ENCODE measurements at places on chromosomes 5 and 9. TPM values are rescaled to one million over a fixed set of nuclear protein-coding genes. Genes with fewer than 3 reads are reported as not detected.

TCERG1 gene
- total RNA-seq: 21.9 TPM

LCN9 gene
- not detected for total RNA-seq

PROP1 gene
- not detected for total RNA-seq

DNA sequence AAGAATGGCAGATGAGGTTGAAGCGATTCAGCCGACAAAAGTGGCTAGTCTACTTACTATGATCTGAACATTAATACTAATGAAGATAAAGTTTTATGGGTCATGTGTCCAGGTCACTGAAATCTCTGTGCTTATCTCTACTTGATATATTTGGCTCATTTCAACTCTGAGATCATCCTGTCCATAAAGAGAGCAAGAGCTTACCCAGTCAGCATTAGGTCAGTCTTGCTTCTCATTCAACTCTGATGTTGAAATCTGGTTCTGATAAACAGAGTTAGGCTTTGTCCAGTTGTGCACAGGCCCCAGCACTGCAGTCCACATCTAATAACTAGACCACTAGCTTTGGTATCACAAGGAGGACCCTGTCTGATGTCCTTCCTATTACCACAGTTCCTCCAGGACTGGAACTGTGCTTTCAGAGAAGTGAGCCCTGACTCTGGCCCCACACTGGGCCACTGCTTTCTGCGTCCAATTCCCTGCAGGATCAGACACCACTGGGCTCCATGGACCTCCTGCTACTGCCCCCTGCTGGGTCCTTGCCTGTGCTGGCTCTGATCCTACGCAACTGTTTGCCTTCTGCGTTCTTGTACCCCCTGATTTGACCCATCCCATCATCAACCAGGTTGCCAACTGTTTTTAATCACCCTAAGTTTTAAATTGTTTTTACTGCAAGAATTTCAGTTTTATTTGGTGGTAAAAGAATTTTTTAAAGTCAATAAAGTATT lies 23.7 kb upstream of the FAM120A start:
- H3K36me3 ChIP-seq: no peaks in the 10 kb centered on the region
- DNase-seq: no peak
- H3K4me1 ChIP-seq: no peaks in the 10 kb centered on the region
- H3K4me3 ChIP-seq: no peak overlapping the region

DNA sequence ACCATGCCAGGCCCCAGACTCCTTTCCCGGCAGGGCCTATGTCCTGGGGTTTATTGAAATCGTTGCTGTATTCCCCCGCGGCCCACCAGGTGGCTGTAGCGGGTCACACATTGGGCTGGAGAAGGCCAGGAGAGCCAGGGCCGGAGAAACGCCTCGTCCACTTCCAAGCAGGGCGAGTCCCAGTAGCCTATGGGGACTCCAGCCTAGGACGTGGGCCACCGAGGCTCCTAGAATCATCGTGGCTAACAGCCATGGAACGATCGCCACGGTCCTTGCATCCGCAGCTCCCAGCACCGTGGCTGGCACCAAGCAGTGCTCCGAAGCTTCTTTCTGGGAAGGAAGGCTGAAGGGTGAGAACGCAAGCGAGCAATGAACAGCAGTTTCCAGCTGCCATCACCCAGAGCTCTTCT lies 87.7 kb downstream of the ENTREP1 start:
- H3K27ac ChIP-seq: no peak overlapping the region
- no peaks in the 10 kb centered on the region for H3K36me3 ChIP-seq
- H3K4me3 ChIP-seq: no peak overlapping the region
- peak; percentile 52 for DNase-seq
- H3K27me3 ChIP-seq: peaks cover 4% of the 10 kb centered on the region
- H3K4me1 ChIP-seq: no peaks in the 10 kb centered on the region

- no peaks in the 10 kb centered on the region for H3K27me3 ChIP-seq
- H3K36me3 ChIP-seq: no peaks in the 10 kb centered on the region
- no peak overlapping the region for H3K27ac ChIP-seq
- DNase-seq: no peak
Measured at GRCh38 chr9:12274577-12274976, 418.6 kb upstream of the TYRP1 start.

- no peak overlapping the region for H3K4me3 ChIP-seq
- no peaks in the 10 kb centered on the region for H3K36me3 ChIP-seq
- peaks cover 3% of the 10 kb centered on the region for H3K4me1 ChIP-seq
- no peak overlapping the region for H3K27ac ChIP-seq
Measured at GRCh38 chr5:159777049-159777660, 139.1 kb upstream of the ADRA1B start.
